ENCODE measurements at places on chromosomes 7 and 10.

GRCh38 chr10:116781370-116781884 is 39.1 kb upstream of the HSPA12A start:
- DNase-seq, result no peak

DNA sequence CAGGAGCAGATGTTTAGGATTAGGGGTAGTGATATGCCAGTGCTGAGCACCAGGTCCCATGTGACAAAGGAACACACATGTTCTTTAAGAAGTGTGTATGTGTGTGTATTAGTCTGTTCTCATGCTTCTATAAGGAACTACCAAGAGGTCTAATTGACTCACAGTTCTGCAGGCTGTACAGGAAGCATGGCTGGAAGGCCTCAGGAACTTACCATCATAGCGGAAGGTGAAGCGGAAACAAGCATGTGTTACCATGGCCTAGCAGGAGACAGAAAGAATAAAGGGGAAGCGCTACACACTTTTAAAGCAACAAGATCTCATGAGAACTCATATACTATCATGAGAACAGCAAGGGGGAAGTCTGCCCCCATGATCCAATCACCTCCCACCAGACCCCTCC is 22.8 kb upstream of the PDZD8 start:
- DNase-seq, result no peak

- no peak for DNase-seq
Measured at GRCh38 chr10:104894681-104895080, 253.6 kb downstream of the SORCS3 start.

DNA sequence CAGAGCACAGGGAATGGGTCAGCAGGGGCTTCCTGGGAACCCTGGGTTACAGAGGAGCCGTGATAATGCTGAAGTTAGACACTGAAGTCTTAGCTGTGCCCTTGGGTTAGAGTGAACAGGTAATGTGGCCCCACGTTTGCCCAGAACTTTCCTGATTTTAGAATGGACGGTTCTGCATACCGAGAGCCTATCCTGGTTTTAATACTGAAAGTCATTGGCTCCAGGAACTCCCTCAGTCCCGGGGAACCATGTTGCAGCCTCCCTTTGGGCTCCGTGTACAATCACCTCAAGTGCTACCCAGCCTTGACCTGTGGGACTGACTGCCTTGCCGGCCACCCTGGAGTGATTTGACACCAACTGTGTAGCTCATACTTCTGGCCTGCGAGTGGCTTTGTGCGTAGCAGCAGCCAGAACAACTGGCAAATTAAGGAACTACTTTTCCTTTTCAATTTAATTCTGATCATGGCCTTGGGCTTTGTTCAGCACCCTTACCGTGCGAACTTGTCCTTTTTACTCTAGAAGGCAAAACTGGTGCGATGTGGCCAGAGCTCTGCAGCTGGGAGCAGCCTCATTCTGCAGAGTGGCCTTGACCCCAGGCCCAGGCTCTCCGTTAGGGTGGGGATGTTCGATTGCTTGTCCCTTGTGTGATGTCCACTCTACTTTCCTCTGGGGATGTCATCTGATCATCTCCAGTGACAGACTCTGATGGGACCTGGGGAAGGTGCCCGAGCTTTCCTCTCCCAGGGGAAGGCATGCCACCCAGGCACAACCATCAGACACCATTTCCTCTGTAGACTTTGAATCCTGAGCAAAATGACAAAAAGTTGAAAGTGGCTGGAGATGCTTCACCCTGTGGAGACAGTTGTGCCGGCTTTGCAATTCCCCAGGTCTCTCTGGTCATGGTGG is 265.9 kb downstream of the GLRX3 start:
- DNase-seq, result peak; percentile 30

DNA sequence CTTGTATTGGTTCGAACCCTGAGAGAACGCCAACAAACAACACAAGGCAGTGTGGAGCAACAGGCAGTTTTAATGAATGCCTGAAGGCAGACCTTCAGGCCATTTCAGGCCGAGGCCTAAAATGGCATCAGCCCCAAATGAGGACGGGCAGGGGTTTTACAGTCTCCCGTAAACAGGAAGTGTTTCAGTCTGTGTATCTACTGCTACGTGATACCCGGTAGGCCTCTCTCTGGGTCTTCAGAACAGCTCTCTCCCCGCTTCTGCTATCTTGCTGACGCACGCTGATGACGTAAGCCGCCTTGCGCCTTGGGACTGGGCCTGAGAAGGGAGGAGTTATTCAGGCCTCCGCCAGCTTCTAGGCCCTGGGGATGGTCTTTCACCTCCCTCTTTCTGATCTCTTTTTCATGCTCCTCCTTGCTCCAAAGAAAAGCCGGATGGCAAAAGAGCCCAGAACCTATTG is 67.7 kb downstream of the ST8SIA6 start:
- DNase-seq, result peak; percentile 45

DNA sequence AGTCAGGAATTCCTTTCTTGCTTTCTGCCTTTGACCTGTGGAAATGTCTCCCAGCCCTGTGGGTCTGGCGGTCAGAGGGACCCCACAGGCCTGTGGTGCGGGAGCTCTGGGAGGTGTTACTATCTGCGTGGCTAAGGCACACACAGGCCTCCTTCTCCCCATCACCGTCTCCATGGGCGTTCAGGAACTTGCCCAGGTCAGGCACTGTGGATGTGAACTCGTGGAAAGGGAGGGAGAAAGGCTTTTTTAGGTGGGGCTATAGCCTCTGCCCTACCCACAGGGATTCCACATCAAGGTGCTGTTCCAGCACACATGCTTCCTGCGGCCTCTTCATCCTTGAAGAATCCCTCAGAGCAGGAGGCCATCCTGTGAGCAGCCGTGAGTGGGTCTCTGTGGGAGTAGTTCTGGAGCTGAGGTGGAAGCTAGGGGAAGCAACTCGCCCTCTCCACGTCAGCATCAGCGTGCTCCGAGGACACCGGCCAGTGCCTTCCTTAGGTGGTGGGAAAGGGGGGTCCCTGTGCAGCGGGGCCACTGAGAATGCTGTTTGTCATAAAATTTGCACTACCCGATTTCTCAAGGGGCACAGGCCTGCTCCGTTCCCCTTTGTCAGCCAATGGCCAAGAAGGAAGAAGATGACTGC is 7.5 kb upstream of the ATP6V0E2 start:
- no peak for DNase-seq

GRCh38 chr10:22552888-22553378 is 161.4 kb downstream of the PIP4K2A start:
- no peak for DNase-seq

- DNase-seq, result no peak
Measured at GRCh38 chr10:77967611-77968022, 41.1 kb upstream of the DLG5 start.

- DNase-seq, result no peak
Measured at GRCh38 chr7:106243893-106244292, 40.9 kb downstream of the NAMPT start.

DNA sequence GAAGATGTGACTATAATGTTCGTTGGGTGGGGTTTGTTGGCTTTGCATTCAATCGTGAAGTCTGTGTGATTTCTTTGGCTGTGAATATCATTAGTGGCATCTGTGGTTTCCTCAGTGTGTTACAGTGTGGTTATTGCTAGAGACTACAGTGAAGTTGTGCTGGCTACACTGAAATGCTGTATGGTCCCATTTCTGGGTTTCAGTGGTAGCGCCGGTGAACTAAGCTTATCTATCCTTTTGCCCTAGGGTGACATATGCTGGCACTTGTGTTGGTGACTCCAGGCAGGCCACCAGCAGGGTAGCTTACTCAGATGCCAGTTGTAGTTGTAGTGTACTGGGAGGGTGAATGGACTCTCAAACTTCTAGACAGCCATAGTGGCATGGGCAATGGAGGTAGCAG is 259.5 kb downstream of the ANKRD30A start:
- DNase-seq, result no peak

GRCh38 chr7:154450451-154450850 is 398.3 kb downstream of the DPP6 start:
- DNase-seq, result no peak

DNA sequence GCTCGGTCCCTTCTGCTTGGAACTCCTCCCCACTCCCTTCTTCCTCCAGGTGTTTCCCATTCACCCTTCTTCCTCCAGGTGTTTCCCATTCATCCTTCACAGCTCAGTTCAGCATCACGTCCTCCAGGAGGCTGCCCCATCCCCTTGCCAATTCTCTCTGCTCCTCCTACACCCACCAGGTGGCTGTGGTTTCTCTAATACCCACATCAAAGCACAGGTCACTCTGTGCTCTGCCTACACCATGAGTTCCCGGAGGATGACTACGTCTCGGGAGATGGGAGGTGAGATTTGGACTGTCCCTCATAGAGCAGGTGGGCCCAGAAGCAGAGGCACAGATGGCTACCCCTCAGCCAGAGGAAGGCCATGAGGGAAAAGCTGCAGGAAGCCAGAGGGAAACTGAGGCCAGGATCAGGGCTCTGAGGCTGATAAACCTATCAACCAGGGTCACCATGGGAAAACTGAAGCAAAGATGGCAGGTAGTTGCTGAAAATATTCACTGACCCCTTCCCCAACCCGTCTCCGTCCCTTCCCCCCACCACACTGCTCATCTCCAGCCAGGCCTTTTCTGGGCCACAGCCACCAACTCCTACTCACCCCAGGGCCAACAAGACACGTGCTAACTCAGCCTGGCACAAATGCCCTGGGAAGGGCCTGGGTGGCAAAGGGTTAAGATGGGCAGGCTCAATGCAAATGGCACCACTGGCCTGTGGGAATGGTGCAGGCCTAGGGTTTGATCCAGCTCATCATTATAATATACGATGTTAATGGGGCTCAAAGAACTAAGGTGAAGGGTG is 56.6 kb upstream of the CPXM2 start:
- DNase-seq, result no peak

DNA sequence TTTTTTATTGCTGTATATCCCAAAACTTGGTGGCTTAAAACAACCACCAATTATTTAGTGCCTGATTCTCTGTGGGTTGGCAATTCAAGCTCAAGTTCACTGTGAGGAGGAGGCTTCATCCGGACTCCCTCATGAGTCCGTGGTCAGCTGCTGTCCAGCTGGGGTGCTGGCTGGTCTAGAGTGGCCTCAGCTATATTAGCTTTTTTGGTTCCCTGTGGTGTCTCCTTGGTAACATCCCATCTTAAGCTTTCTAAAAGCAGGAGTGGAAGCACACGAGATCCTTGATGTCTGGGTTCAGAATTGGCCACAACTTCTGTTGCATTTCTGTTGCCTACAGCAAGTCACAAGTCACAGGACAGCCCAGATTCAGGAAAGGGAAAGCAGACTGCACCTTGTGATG is 536.5 kb upstream of the FZD8 start:
- no peak for DNase-seq

GRCh38 chr10:120455004-120455403 is 2.0 kb upstream of the PLPP4 start:
- no peak for DNase-seq

DNA sequence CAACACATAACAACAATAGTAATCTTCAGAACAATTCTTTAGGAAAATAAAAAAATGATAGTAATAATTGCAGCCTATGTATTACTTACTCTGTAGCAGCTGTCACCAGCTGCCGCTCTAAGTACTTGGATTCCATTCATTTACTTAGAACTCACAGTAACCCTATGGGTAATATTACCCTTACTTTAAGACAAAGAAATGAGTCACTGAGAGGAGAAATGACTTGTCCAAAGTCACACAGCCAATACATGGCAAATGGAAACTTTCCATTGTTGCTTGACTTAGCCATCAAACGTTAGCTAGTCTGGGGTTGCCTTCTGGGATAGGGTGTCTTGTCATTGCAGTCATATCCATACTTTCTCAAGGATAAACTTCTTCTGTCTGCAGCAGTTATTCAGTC is 3.6 kb downstream of the CCNY start:
- DNase-seq, result no peak

DNA sequence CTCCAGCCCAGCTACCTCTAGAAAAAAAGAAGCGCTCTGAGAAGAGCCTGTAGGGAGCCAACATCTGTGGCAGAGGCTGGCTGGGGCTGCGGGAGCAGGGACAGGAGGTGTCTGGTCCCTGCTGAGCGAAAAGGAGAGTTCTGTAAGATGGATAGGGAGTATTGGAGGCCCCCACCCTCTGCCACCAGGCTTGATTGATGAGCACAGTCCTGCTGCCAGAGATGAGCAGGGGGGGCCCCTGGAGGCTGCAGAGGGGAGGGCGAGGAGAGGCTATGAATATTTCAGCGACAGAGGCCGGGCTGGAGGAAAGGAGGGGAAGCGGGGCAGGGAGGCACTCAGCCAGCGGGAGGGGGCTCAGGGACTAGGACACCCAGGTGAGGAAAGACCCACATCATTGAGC is 44.5 kb upstream of the HSPB1 start:
- DNase-seq, result no peak

DNA sequence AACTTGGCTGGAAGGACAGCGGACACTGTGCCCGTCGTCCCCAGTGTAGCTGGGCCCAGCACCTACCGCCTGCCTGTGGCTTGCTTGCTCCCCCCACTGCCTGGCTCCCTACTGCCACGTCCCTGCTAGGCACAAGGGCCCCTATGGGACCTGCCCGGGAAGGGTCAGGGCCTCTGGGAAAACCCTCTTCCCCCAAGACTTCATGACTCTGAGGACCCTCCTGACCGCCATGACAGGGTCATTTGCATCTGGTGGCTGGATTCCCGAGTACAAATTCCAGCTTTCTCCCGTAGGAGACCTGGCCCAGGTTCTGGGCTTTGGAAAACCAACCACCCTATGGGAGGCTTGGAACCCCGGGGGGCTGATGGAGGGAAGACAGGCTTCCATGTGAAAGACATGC is 1.4 kb upstream of the MMD2 start:
- DNase-seq, result no peak

GRCh38 chr10:84076540-84077195 is 62.6 kb upstream of the GHITM start:
- no peak for DNase-seq

- DNase-seq, result no peak
Measured at GRCh38 chr7:159108941-159109652, 35.6 kb downstream of the VIPR2 start.

DNA sequence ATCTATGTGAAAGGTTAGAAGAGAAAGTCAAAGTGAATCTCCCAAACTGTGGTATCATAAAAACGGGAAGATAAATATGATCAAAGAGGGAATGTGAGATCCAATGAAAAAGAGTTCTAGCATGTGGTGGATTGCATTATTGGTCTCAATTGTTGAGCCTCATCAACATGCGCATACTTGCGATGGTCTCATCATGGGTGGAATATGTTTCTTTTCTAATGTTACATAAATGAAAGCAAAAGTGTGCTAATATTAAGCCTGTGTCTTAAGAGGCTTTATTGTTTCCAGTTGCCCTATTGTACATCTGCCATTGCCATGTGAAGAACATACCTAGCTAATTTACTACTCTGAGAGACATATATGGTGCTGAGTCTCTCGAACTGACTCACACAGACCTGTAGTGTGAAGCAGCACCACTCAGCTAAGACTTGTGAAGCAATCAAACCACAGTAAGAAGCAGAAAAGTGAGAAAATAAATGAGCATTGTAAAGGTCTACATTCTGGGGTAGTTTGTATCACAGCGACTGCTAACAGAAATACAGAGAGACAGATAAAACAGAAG is 645.5 kb upstream of the PCDH15 start:
- DNase-seq, result no peak

GRCh38 chr7:134509010-134509409 is 18.4 kb upstream of the AKR1B10 start:
- DNase-seq, result no peak

DNA sequence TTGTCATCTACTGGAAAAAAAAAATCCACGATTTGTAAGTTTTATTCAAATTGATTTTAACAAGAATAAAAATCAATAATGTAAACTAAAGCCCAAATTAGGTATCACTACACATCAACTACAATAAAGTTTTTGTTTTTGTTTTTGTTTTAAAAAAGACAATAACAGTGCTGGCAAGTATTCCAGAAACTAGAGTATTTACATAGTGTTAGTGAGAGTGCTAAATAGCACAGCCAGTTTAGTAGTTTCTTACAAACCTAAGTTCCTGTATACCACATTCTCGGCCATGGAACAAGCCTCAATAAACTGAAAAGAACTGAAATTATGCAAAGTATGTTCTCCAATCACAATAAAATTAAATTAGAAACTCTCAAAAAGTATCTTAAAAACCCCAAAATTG is 8.1 kb downstream of the ARHGAP12 start:
- DNase-seq, result no peak

Data from left lobe of liver (tissue), 2 donors.